ENCODE measurements at places on chromosomes 12 and 14. TPM values are rescaled to one million over a fixed set of nuclear protein-coding genes. Genes with fewer than 3 reads are reported as not detected.

DNA sequence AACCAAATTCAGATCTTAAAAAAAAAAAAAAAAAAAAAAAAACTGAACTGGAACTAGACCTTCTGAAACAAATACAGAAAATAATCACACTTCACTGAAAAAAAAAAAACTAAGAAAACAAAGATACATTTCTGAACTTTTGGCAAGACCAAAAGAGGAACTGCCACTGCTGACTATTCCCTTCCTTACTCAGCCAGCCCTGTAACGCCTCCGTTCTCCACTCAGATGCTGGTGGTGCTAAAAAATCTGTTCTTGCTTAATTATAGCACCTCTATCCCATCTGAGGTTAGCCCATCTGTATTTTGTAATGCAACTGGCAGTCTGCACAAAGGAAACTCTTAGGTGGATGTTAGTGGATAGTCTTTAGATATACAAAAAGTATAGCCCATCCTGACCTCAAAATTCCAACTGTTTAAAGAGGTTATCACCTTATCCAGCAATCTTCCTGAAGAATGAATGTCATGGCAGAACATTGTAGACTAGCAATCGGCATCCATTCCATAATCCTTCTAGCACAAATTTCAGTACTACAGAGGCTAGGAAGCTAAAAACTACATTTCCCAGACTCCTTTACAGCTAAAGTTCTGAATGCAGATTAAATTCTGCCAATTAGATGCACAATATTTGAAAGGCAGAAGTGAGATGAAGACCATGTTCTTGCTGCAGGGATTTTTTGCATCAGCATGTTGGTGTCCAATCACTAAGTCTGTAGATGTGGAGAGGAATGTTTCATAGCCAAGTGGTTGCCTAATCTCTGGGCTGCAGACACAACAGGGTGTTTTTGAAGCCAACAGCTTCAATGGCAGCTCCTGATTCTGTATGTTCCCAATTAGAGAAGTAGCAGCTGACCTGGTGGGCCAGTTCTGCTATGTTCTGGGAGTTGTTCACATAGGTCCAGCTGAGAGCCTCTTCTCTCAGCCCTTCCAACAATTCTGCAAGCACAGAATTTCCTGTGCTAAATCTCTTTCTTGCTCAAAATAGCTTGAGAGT, 5.7 kb downstream of the MAP3K9 start:
- DNase-seq = no peak

DNA sequence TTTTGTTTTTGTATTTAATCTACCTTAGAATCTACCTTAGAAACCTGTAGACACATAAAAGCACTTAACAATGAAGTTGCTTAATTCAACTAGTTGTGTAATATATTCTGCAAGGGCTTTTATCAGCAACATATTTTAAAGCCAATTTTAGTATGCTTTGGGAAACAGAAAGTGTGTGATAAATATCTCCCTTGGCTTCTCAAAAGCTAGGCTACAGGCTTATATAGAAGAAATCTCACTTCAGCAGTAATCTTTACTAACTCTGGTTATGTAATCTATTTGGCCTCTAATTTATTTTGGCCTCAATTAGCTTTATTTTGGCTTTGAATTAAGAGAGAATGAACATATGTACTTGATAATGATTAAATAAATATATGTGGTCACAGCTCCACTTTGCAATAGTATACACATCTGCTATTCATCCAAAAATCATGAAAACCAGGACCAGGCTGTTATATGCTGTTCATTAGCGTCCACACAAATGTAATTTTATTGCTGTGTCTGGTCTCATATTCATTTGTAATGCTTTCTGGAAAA, 37.2 kb downstream of the LRP6 start:
- no peak for DNase-seq

The KIF26A gene
- total RNA-seq = 0.15 TPM

GRCh38 chr14:99605299-99605961, 1.4 kb upstream of the CCDC85C start:
- peak; percentile 80 for DNase-seq

GRCh38 chr12:12088761-12089160, 18.0 kb downstream of the BCL2L14 start:
- DNase-seq = no peak

DNA sequence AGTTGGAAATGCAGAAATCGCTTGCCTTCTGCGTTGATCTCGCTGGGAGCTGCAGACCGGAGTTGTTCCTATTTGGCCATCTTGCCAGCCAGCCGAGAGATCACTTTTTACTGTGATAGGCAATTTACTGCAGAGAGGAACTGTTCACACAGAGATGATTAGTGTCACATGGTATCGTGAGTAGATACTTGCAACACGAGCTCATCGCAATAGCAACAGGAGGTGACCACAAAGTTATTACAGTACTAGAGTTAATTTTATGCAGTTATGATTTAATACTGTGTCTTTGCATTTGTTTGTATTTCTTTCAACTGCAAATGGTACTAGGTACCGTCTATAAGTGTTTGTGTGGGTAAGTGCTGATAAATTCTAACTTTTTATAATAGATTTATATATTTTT, 27.8 kb downstream of the NOPCHAP1 start:
- no peak for DNase-seq

DNA sequence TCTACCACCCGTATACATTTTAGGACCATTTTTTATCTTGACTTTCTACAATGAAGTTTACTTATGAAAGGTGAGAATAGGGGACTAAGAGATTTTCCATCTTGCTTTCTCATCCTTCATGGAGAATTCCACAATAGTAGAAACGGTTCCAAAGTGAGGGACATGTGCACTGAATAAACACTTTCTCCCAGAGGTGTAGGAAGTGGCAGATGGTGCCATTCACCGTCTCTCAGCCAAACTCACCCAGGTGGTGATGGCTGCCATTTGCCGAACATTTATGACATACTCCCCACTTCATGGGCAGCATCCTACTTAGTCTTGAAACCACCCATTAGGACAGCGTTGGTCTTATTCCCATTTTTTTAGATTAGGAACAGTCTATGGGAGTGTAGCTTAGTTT, 540.5 kb downstream of the DIO2 start:
- no peak for DNase-seq

The CLEC2D gene
- 320 TPM for total RNA-seq

The CD27 gene
- total RNA-seq = 111 TPM

The KCNC2 gene
- not detected for total RNA-seq

DNA sequence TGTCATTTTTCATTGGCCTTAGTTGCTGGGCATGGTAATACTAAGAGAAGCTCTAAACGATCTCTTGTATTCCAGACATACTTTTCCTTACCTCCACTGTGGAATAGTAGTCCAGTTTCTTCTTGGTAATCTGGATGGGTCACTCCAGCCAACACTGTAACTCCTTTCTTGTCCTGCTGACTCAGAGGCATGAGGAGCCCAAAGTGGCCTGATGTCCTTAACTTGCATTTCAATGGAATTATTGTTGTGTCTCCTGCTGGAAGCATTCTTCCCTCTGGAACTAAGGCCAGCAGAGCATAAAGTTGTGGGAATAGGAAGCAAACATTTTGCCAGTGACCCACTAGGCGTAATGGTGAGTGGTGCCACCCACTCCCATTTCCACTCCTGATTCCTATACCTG, 33.1 kb downstream of the DAAM1 start:
- DNase-seq = no peak

- DNase-seq = no peak
Observed at GRCh38 chr14:64541261-64541971, 875 bp downstream of the HSPA2 start.

DNA sequence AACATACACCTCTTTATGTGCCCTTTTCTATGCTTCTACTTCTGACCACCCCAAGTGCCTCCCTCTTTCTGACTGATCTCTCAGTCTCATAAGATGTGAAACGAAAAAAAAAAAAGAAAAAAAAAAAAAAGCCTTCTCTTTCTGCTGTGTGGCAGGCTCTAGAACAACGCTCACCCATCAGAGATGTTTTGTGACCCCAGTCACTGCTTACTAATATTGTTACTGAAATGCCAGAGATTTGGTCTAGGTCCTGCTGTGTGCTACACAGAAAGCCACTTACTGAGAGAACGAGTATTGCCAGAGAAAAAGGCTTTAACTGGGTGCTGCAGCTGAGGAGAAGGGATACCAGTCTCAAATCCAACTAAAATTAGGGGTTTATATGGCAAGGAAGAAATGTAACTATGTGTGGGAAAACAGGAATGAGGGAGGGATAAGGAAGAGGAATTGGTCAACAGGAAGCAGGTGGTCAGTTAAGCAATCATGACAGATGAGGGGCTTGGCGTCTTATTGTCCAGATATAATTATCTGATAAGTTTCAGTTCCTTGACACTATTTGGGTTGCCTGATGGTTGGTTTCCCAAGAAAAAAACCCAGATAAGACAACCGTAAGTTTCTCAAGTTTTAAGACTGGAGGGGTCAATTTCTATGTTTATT, 149.0 kb downstream of the NAV3 start:
- no peak for DNase-seq

The PPFIA2 gene
- not detected for total RNA-seq

The SYNE3 gene
- total RNA-seq = 37.6 TPM

DNA sequence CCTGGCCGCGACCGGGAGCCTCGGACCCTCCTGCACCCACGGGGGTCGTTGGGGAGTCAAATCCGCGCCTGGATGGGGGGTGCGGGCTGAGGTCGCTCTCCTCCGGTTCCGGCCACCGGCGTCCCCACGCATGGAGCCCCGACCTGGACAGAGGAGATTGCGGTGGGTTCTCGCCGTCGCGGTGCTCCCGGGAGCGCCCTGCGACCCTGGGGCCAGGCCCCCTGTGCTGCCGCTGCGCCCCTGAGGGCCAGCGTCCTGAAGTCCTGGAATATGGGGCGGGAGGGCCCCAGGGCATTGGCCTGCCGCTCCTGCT, 345 bp downstream of the ASPG start:
- no peak for DNase-seq

The GARIN6 gene
- not detected for total RNA-seq

DNA sequence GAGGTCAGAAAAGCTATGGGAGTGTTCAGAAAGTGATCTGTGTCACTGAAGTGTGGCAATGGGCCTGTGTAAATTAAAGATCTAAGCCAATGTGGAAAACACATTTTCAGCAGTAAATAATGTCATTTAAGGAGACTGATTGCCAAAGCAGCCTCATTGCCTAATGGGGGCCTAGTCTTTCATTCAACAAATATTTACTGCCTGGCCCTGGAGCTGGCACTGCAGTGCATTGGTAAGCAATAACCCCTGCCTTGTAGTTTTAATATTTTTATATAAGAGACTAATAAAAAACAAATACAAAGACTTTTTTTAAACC, 326.6 kb downstream of the BTG1 start:
- DNase-seq = no peak

The RNASE4 gene
- 0.57 TPM for total RNA-seq

DNA sequence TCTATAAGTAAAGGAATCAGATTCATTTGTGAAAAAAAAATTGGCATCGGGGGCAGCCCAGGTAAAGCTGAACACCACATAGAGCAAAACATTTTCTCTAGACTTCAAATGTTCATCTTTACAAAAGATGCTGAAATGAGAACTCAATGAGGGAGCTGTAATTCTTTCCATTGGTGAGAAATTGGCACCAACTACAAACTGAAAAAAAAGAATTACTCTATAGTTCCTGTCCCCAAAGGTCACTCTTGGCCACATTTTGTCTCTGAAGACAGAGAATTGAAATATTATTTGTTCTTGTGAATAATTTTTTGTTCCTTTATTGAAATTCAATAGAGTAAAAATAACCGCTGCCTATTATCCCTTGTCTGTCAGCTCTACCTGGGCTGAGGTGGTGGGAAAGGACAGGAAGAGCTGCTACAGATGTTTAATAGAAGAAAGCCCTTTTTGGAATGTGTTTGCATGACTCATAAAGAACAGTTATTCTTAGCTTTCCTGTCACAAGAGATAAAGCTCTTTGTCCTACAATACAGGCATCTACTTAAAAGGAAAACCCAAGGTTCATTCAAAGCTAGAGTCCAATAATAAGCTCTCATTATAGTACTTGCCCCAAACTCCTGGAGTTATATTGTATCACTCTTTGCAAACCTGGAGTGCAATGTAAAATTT, 380.1 kb upstream of the KITLG start:
- no peak for DNase-seq

DNA sequence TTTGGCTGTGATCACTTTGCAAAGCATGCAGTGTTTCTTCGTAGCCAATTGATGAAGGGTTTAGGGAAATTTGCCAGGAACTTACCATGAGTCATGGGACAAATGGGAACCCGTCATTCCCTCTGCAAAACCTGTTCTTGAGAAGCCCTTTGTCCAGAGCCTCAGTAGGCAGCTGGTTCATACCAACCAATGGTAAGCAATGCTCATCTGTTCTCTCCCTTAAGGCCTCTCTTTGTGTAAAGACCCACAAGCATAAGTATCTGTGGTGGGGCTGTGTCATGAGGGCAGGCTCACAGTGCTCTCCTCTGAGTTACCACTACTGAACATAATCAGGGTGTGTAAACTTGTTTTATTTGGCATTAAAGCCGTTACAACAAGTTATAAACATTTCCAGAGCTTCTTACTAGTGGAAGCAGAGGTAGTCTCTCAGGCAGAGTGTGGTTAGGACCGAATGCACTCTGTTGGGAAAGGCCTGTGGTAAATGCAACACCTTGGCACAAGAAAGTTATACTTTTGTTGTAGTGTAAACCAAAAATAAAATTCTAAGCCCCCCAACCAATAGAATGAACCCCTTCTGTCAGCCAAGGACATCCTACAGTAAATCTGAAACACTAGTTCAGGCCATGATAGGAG, 119.8 kb downstream of the SINHCAF start:
- no peak for DNase-seq

GRCh38 chr14:32457213-32457920, 128.3 kb downstream of the AKAP6 start:
- DNase-seq = no peak

DNA sequence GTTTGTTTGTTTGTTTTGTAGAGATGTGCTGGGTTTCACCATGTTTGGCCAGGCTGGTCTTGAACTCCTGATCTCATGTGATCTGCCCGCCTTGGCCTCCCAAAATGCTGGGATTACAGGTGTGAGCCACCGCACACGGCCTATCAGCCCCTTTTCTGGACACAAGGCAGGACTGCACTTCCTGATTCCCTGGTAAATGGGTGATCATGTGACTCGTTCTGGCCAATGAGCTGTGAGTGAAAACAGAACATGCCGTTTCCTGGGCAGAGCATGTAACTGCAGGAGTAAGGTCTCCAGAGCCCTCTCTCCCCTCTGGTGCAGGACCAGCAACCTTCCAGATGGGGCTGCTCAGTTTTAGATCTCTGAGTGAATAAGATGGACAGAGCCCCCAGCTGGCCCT, 92.7 kb downstream of the ITPK1 start:
- no peak for DNase-seq

The CKB gene
- 1.5 TPM for total RNA-seq

GRCh38 chr14:67269298-67270060, 28.2 kb downstream of the PALS1 start:
- DNase-seq = no peak

- DNase-seq = peak; percentile 86
Observed at GRCh38 chr12:132185705-132186104, 41.4 kb downstream of the NOC4L start.

- DNase-seq = no peak
Observed at GRCh38 chr12:2324387-2324786, 271.6 kb downstream of the CACNA1C start.

- DNase-seq = no peak
Observed at GRCh38 chr14:71734885-71735284, 197.3 kb upstream of the RGS6 start.

The ADGRD1 gene
- 1.1 TPM for total RNA-seq

The PTPRO gene
- 0.48 TPM for total RNA-seq
